ENCODE measurements at places on chromosomes 5 and 9. TPM values are rescaled to one million over a fixed set of nuclear protein-coding genes. Genes with fewer than 3 reads are reported as not detected.

DNA sequence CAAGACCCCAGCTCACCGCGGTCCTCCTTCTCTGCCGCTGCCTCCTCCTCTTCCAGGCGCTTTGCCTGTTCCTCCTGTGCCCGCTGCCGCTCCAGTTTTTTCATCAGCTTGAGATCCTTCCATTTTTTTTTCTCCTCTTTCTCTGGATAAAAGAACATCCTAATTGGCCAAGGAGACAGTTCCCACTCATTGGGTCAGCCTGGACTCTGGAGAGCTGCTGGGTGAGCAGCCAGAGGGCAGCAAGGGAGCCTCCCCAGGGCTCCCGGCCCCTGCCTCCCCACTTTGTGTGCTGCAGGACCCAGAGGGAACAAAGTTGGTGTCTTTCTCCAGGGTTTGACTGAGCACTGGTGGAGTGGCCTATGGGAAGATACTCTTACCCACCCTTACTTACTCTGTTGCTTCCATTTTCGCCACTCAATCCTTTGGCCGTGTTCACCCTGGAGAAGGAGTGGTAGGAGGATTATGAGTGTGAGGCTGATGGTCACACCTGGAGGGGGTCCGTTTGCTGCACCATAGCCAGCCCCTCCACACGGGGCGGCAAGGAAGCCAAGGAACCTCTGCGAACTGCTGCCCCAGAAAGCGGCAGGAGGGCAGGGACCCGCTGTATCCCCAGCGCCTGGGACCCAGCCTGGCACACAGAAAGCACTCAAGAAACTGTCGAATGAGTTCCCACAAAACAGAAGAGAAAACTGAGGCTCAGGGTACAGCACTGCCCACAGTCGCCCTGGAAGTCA is 708 bp downstream of the SPOUT1 start:
- no peak for DNase-seq

- DNase-seq, result no peak
These were observed 312.6 kb upstream of the KIF2A start for GRCh38 chr5:61993295-61993927.

GRCh38 chr9:33719581-33720374 is 75.6 kb upstream of the PRSS3 start:
- DNase-seq, result no peak

RLN1 gene
- total RNA-seq, result not detected

DNA sequence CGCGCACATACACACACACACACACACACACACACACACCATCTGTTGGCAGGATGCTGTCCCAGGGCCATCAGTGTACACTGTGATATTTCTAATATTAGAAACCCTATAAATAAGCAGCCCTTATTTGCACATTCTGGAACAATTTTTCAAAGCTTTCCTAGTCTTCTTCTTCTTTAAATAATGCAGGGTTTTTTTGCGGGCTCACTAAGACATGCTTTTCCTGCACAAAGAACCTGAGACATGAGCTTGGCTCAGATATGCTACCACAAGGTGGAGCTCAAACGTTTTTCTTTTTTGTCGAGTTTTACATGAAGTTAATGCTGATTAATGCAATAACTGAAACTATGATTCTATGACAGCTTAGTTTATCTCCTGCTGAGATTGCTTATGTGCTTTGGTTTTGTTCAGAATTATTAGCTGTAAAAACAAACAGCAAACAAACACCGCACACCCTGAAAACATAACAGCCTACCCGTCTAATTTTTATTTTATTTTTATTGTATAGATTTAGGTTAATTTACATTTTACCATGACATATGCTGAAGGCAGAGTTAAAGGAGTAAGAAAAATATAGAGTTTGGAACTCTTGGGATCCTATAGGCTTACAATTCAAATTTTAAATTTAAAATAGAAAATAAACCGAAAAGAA is 95.8 kb downstream of the ALDH1A1 start:
- peak; percentile 75 for DNase-seq

- no peak for DNase-seq
These were observed 123.6 kb downstream of the ZNF608 start for GRCh38 chr5:124622851-124623250.

DNA sequence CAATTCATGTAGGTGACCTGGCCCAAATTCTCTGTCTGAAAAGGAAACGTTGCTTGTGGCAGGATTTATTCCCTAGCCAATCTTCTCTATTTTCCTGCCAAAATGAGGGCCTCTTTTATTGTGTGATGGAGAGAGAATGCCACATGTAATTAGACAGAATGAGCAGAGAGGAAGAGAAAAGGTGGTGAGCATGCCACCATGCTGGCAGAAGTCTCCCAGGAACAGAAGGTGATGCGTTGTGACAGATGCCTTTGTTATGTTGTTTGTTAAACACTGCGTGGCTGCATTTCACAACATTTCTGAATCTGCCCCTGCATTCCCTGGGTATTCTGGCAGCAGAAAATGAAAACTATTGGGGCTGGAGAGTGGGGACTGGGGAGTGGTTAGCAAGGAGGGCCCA is 577.6 kb downstream of the TLR4 start:
- DNase-seq, result no peak

PCDHB10 gene
- 2.8 TPM for total RNA-seq

P4HA2 gene
- total RNA-seq, result 217 TPM

DNA sequence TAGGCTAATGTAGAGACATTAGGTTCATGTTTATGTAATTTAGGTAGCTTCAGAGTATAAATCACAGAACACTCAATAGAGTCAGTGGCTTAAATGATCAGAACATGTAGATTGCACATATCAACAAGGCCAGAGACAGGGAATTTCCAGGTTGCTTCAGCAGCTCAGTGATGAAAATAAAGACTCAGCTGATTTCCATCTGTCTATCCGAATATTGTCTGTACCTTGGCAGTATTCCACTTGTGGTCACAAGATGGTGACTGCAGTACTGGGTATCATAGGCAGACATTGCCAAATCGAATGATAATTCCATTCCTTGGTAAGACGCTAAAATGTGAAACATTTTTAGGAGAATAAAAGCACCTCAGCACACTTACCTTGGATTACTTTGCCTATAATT is 702.2 kb downstream of the MAT2B start:
- DNase-seq, result peak; percentile 16

LSM11 gene
- total RNA-seq, result 5.6 TPM

ENG gene
- 47.5 TPM for total RNA-seq

GRCh38 chr9:129604056-129604765 is 16.7 kb downstream of the C9orf50 start:
- no peak for DNase-seq

DNA sequence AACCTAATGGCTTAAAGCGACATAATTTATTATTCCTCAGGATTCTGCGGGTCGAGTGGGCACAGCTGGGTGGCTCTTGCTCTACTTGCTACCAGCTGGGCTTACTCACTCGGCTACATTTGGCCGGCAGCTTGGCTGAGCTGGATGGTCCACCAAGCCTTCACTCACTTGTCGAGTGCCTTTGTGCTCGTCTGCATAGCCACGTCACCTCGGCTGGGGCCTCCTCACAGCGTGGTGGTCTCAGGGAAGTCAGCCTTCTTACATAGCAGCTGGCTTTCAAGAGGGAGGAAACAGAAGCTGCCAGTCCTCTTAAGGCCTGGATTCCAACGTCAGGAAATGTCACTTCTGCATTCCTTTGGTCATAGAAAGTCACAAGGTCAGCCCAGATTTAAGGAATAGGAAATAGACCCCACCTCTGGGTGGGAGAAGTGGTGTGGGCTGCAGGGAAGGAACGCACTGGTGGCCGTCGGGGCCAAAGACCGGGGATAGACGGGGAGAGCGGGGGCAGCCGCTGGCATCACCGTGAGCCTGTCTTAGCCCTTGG is 75.1 kb upstream of the RUFY1 start:
- peak; percentile 12 for DNase-seq

FRMD3 gene
- total RNA-seq, result 19.3 TPM

PCDHA13 gene
- not detected for total RNA-seq

DNA sequence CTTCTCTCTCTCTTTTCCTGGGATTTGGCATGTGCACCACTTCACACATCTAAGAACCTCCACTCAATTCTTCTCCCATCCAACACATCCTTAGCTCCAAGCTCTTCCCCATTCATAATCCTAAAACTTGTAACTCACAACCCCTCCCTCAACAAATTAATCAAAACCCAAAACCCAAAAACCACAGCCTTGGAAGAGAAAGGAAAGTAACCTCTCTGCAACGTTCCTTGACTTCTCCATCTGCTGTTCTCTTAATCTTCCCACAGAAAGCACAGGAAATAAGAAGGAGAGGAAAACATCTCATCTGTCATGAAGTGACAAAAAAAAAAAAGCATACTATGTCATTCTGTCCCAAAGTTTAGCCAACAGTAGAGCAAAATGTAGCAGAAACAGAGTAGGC is 66.2 kb downstream of the DRD1 start:
- DNase-seq, result no peak

DNA sequence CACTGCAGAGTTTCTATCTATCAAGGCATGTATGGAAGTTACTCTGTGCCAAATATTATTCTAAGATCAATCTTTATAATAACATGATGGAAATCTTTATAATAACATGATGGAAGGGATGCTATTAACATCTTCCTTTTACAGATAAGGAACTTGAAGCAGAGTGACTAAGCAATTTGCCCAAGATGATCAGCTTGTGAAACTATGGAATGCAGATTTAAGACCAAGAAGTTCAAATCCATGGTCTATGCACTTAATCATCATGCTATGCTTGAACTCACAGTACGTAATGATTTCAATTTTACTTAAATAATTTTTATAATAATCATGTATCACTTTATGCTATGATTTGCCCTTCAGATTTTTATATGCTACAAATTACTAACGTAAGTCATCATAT is 123.1 kb downstream of the DNAH5 start:
- DNase-seq, result no peak

DNA sequence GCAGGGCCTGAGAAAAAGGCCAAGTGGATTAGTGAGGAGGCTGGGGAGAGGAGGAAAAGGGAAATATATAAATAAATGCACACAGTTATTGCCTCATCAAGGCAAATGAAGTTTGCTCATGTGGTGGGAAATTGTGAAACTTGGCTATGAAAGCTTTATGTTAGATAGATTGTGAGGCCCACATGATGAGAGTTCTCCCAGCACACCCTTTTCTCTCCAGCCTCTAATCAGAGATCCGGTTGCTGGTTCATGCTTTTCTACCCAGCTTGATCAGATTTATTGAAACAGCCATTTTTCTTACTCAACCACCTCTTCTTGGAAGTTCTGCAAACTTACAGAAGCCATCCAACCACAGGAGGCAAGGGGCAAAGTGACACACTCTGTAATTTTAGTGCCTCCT is 125.8 kb upstream of the KLF4 start:
- no peak for DNase-seq

ADGRD2 gene
- not detected for total RNA-seq

- DNase-seq, result peak; percentile 7
These were observed 52.2 kb upstream of the SPINK5 start for GRCh38 chr5:148011398-148012137.

EHMT1 gene
- total RNA-seq, result 34.8 TPM

DNA sequence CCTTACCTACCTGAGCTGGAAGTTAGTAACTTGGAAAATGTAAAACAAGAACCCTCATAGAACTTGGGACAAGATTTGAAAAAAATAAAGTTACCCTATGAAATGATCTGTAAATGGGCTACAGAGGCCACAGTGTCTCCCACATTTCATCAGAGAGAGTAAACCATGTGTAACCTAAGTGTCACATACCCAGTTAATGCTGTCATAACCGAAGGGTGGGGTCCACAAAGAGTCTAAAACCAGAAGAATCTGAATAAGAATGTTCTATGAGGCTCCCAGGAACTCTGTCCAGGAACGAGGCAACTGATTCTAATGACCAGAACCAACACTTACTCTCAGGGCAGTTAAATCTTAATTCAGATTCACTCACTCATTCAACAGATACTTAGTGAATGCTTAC is 1.0 kb upstream of the FAM13B start:
- peak; percentile 52 for DNase-seq

Measured in LHCN-M2 (cell line).